Erythroblast (primary cell): ENCODE measurements at places on chromosomes 2 and 18.
A peak's percentile ranks its signal among the peaks of the same experiment; 100 is the strongest.

DNA sequence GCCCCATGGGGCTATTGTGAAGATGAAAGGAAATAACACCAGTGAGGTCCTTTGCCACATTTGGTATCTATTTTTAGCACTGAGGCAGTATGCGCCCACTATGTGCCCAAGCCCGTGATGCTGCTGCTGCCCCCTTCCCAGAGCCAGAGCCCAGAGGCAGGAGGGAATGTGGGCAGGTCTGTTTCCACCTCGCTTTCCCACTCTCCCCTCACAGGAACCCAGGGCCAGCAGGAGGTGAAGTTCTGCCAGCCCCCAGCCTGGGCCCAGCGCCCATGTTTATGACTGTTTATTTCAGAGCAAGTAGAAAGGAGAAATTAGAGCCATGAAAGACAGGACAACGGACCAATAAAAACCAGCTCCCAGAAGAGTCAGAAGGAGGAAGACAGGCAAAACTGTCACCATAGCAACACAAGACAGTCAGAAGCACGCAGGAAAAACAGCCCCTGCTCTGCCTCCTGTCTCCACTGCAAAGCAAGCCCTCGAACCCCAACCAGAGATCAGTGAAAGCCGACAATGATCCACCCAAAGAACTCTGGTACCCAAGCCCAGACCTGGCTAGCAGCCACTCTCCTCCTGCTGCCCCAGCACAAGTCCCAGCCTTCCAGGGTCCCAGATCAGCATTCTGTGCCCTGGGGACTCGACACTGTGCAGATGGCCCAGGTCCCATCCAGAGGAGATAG lies 1.4 kb downstream of the CYRIA start:
- peak; percentile 53 for DNase-seq

- DNase-seq, result no peak
These were observed 85.5 kb upstream of the DTNA start for GRCh38 chr18:34624551-34624950.

DNA sequence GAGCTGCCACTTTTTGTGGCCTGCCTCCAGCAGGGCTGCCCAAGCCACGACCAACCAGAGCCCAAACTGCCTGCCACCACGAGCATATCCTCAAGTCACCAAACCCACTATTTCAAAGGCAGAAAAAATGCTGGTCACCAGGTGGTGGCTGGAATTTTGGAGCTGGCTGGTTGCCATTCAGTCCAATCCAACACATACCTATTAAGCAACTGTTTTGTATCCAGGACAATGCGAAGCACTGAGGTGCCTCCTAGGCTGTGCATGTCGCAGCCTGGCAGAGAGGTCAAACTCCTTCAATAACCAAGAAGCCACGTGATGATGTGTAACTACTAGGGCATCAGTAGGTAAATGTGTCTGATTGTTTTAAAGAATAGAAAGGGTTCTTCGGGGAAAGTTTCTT lies 108.3 kb upstream of the PPP1CB start:
- no peak for DNase-seq

GRCh38 chr2:72971036-72971435 lies 53.7 kb downstream of the EMX1 start:
- DNase-seq, result no peak

- no peak for DNase-seq
These were observed 59.4 kb upstream of the SOS1 start for GRCh38 chr2:39179974-39180960.

DNA sequence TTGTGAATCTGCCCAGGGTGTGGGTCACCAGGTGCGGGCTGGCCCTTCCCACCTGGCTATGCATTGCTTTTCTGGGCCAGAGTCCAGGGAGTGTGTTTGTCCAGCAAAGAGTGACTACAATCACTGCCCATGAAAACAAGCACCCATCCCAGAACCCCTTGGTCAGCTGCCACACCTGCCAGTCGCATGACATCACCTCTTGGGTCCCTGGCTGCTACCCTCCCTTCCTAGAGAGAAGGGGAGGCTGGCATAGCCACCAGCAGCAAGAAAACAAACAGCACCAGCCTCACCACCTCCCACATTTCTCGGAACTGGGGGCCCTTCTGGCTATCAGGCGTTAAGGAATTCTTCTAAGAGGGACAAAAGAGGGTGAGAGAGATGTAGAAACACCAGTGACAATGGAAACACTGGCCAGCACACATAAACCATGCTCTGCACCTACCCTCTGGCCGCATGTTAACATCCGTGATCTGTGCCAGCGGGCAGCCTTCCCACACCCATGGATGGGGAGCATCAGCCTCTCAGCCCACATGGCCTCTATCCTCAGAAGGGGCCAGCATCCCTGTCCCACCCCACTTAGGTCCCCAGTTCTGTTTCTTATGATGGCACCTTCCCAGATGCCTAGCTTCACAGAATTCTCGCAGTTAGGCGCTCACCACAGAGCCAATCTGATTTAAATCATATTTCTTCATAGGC lies 109.7 kb upstream of the GLI2 start:
- DNase-seq, result no peak

DNA sequence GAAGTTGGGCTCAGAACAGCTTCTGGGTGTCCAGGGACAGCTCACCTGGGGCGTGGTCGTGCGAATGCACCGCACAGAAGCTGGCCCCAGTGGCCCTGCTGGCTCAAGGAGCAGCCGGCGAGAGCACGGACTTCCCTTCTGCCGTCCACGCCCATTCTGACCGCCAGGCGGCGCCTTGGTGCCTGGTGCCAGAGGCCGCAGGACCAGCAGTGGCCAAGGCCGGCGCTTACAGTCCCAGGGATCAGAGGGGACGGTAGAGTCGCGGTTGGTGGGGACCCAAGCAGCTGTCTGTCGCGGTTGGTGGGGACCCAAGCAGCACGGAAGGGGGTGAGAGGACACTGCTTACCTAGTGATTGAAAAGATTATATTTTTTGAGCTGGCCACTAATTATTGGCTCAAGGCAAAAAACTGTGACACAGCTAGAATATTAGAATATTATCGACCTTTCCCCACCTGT lies 25.7 kb downstream of the NPPC start:
- peak; percentile 84 for DNase-seq

- no peak for DNase-seq
These were observed 49.7 kb downstream of the TGFA start for GRCh38 chr2:70503896-70504295.

DNA sequence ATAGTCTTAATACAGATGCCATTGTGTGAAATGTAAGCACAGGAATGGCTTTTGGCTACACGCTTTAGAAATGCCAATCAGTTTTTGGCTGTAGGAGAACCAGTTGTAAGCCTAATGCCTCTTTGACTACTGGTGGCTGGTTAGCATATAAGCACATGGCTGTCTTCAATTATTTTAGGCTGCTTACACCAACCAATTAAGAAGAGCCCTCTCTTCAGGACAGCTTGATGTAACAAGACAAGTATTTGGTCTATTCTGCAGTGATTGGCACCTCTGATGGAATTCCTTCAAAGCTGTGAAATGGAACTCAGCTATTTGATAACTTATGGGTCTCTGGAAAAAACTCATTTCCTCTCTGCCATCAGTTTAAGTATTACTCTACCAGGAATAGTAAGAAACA lies 680.1 kb upstream of the FSHR start:
- DNase-seq, result no peak

GRCh38 chr2:99285526-99285925 lies 15.5 kb downstream of the LYG1 start:
- no peak for DNase-seq

- peak; percentile 69 for DNase-seq
These were observed 2.0 kb downstream of the SP9 start for GRCh38 chr2:174336501-174337336.

DNA sequence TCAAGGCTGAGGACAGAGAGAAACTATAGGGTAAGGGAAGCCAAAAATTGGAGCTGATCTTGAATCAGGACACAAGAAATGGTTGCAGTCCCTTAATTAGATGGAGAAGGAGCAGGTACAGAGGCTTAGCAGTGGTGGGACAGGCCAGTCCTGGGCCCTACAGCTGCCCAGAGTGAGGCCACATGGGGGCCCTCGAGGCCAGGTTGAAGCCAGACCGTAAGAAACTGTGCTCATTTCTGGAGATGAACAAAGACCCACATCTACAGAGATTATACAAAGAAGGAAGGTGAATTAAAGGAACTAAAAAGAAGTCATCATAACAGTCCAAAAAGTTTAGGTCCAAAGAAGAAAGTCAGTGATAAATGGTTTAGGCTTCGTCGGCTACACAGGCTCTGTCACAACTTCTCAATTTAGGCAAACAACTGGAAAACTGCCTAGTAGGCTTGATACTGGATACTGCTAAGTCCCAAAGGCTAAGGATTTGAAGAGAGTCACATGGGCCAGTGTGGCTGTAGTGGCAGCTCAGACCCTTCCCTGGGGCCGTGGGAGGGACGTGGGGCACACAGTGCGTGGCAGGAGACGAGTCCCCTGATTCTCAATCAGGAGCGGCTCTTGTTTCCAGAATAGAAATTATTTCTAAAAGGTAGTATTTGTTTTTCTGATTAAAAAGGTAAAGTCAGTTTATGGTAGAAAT lies 50.4 kb upstream of the CNGA3 start:
- DNase-seq, result no peak

DNA sequence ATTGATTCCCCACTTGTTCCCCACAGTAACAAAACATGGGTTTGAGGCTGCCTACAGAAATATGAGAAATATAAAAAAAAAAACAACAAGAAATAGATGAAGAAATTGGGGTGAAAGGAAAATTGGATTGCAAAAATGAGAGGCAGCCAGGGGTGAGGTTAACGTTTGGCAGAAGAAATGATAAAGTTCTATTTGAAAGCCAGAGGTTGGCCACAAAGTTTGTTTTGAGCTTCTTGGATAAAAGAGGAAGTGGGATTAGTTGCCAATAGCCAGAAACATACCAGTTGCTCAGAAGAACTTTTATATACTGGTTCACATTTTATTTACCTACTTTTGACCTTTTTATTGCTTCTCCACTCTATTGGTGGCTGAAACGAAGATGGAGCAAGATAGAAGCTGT lies 67.5 kb downstream of the FASTKD2 start:
- no peak for DNase-seq

GRCh38 chr2:55152475-55153412 lies 79.3 kb downstream of the CLHC1 start:
- DNase-seq, result no peak

GRCh38 chr2:10432311-10433181 lies 15.6 kb downstream of the ODC1 start:
- DNase-seq, result peak; percentile 43

- no peak for DNase-seq
These were observed 153.2 kb downstream of the WDPCP start for GRCh38 chr2:63435070-63435469.

DNA sequence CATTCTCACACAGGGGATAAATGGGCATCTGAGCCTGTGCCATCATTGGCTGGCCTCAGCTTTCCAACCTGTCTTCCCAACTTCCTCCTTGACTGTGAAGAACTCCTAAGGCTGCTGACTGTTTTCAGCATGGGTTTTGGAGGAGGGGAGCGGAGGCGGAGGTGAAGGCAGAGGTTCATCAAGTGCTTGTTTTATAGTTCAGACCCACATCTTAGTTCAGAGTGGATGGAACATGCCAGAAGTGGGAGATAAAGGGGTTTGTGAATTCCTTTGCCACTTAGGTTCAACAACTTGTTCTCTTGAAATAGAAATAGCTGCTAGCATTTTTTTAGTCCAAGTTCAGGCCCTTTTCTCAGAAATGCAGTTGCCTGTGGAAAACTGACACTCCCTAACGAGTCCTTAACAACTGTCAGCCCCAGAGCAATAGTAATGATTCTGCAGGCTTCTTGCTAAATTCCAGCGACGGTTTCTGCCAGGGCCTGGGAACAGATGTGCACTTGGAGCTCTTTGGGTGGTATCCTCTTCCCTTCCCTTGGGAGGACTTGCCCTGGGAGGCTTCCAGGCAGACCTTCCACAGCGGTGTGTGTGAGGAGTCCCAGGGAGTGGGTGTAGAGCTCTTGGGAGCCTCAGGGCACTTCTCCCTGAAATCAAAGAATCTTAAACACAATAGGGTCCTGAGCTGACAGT lies 30.1 kb upstream of the ITGA6 start:
- DNase-seq, result no peak

- peak; percentile 75 for DNase-seq
These were observed 52.3 kb downstream of the MFSD6 start for GRCh38 chr2:190460487-190460886.

DNA sequence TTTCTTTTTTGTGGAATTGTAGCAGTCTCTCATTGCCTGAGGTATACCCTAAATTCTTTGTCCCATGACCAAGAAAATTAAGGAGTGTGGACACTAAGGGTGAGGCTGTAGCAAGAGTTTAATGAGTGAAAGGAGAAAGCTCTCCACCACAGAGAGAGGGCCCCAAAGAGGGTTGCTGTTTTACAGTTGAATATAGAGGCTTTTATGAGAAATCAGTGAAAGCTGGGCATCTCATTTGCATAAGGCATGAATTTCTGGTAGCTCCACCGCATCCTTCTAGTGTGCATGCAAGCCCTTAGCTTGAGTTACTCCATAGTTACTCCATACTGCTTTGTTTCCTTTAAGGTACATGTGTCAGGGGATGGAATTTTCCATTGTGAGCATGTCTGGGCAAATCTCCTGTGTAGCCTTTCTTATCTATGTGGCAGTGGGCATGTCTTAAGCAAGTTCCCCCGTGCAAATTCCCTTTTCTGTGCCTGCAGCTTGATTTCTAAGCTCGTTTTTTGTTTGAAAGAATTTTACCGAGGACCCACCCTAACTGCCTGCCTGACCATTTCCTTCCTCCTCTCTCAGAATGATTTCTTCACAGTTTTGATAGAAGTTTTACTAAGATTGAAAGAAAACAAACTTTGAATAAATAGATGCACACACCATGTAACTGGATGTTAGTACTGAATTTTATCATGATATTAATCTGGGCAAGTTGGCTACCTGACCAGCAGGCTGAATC lies 218.9 kb downstream of the PARD3B start:
- no peak for DNase-seq

- DNase-seq, result no peak
These were observed 368.4 kb downstream of the LPIN1 start for GRCh38 chr2:12114816-12115215.

DNA sequence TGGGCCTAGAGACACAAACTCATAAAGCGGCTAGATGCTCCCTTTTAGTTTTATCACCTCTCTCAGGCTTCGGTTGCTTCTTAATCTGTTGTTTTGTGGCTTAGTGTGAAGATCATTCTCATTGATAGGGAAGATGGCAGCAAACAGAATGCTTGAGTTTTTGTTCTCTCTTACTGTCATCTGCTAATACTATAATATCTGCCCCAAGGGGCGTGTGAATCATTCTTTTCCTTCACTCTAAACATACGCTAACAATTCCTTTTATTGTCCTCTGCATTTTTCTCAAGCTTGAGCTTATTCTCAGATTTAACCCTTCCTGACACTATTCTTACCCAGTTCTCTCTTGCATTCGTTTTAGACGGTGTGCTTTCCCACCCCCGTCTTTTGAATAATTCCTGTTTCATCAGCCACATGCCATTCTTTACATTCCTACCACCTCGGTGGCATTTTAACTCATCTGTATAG lies 323.9 kb upstream of the NRP2 start:
- DNase-seq, result peak; percentile 21

- DNase-seq, result no peak
These were observed 81.1 kb upstream of the CD302 start for GRCh38 chr2:159879051-159879604.
